ENCODE measurements at places on chromosomes 12 and 14. TPM values are rescaled to one million over a fixed set of nuclear protein-coding genes. Genes with fewer than 3 reads are reported as not detected.

- H3K27me3 ChIP-seq: no peaks in the 10 kb centered on the region
- no peaks in the 10 kb centered on the region for H3K4me1 ChIP-seq
- H3K27ac ChIP-seq: no peak overlapping the region
- no peak overlapping the region for H3K4me3 ChIP-seq
- H3K36me3 ChIP-seq: no peaks in the 10 kb centered on the region
- no peak for DNase-seq
These were observed 948.7 kb upstream of the SEL1L start for GRCh38 chr14:82482345-82482744.

DNA sequence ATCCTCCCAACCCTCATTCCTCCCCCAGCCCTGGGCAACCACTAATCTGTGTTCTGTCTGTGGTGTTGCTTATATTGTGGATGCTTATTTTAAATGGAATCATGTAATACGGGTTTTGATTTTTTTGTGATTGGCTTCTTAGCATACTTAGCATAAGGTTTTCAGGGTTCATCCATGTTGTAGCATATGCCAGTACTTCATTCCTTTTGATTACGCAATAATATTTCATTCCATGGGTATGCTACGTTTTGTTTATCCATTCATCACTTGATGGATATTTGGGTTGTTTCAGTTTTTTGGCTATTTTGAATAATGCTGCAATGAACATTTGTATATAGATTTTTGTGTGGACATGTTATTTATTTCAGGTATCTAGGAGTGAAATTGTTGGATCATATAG lies 82.9 kb downstream of the TSPAN9 start:
- no peak overlapping the region for H3K27ac ChIP-seq
- peaks cover 3% of the 10 kb centered on the region for H3K36me3 ChIP-seq
- DNase-seq: no peak

GLI1 gene
- 0.21 TPM for total RNA-seq

- DNase-seq: no peak
- H3K4me3 ChIP-seq: no peak overlapping the region
- no peak overlapping the region for H3K27ac ChIP-seq
These were observed 123.2 kb downstream of the FGD4 start for GRCh38 chr12:32522331-32523221.

DNA sequence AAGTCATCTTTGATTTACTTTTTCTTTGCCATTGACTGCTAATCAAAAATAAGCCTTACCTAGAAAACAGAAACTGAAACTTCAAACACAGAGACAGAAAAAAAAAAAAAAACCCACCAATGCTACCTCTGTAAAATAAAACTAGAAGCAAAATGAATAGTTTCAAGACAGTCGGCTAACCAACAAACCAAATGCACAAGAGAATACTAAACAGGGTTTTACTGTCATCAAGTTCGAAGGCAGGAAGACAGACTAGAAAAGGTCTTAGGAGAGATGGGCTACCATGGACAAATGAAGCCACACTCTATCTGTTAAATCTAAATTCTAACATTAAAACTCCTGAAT lies 59.5 kb downstream of the SEL1L start:
- no peak for DNase-seq
- peak overlapping the region; percentile 64 for H3K4me3 ChIP-seq
- peaks cover 74% of the 10 kb centered on the region for H3K4me1 ChIP-seq
- H3K36me3 ChIP-seq: peaks cover 3% of the 10 kb centered on the region
- H3K27ac ChIP-seq: peak overlapping the region; percentile 97

CPNE6 gene
- 0.12 TPM for total RNA-seq
